ENCODE measurements at places on chromosomes 3 and 15.
A peak's percentile ranks its signal among the peaks of the same experiment; 100 is the strongest.

- no peak for DNase-seq
These were observed 68.8 kb upstream of the AKAP13 start for GRCh38 chr15:85311647-85312046.

DNA sequence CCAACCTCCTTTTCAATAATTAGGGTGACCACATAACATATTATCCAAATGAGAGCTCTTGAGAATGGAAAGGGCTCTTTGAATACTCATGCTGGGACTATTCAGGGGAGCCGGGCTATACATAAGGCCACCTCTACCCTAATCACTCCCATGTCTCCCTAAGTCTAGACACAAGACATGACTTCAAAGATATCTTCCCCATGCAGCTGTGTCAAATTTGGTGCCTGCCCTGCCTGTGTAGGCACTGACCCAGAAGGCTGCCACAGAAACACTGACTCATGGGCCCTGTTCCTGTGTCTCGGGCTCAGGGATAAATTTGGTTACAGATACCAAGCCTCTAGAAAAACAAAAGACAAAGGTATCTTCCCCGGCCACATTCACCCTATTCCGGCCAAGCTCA, 70.3 kb downstream of the MYLK start:
- no peak for DNase-seq

DNA sequence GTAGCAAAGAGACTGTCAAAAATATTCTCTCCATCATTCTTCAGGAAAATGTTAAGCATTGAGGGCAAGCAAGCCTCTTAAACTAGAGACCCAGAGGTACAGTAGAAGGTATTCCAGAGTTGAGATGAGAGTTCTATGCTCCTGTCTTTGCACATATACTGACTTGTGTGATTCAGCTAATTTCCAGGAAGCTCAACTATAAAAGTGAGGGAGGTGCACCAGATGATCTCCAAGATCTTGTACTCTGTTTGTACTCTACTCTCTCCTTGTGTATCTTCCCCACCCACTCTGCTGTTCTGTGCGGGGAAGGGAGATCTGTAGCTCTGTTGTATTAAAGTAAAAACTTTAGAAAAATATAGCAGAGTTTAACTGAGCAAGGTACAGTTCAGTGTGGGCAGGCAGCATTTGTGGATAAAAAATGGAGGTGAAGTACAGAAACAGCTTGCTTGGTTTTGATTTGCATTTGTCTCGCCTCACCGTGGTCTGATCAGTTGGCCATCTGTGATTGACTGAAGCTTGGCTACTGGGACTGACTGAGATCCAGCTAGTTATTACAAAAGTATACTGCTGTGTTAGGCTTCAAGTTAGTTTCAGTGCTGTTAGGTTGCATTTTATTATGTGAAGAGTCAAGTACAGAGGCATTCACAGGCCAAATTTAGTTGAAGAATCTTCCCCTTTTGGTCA, 463.1 kb upstream of the GOLIM4 start:
- no peak for DNase-seq

GRCh38 chr15:42368096-42368495, 8.8 kb downstream of the CAPN3 start:
- DNase-seq, result no peak

DNA sequence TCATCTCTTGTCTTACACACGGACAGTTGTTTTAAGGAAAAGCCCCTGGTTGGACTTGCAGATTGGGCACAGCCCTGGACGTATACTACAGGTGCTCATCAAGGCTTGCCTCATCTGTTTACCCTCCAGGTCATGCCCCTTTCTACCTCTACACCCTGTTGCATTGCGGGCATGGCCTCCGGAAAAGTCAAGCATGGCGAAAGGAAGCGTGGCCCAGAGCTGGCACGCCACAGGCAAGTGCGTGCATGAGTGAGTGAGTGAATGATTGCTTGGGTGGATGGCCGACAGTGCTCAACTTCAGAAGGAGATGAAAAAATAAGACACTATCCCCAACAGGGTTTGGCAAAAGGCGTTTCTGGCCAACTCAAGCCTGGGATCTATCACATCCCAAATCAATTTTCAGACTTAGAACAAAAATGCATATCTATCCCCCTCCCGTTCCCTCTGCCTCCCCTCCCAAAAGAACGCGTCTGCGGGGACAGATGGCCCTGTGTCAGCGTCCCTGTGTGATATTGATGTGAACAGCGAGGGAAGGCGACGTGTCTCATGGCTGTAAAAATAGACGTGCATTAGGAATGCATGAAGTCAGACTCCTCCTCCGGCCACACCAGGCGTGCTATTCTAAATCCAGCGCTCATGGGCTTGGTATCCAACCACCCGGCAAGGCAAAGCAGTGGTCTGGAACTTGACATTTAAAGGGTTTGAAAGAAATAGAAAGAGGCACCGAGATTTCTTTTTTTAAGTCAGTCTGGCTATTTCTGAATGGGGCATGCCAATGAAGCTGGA, 96.0 kb downstream of the RPLP1 start:
- no peak for DNase-seq

DNA sequence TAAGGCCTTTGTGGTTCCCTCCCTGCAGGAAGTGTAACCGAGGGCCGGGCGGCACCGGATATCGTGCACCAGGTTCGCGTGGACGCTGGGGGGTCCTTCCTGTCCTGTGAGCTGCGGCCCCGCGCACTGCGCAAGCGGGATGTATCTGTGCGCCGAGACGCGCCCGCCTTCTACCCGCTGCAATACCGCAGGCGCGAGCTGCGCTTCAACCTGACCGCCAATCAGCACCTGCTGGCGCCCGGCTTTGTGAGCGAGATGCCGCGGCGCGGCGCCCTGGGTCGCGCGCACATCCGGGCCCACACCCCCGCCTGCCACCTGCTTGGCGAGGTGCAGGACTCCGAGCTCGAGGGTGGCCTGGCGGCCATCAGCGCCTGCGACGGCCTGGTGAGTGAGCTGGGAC, 35.9 kb downstream of the SAXO2 start:
- no peak for DNase-seq

GRCh38 chr15:81174792-81175327, 21.8 kb upstream of the IL16 start:
- no peak for DNase-seq

DNA sequence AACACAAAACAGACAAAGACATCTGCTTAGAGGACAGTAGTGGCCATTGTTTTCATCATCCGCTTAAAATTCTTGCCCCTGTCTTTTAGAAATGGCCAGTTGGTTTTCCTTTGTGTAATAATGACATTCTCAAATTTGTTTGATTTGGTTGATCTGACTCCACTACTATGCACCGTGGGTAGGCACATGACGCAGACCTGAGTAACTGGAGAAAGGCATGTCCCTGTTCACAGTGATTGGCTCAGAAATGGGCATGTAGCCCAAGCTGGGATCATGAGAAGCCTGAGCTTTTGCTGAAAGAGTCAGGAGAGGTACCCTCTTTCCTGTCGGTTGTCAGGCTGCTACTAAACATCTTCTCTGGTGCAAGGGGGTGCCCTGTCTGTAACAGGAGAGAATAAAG, 36.6 kb upstream of the MAGI1 start:
- peak; percentile 46 for DNase-seq

DNA sequence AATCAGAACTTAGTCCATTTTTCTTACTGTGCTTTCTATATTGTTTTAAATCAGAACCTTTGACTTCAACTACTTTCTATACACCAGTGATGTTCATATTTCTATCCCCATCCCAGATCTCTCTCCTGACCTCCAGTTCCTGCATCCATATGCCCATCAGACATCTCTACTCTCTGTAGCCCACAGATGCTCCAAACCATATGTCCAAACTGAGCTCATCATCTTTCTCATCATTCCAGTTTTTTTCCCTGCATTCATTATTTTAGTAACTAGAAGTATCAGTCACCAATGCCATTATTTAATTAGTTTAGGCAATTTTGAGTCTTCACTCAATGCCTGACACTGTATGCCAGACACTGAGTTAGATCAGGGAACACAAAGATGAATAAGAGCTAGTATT, 25.4 kb upstream of the IL16 start:
- no peak for DNase-seq

GRCh38 chr15:31347981-31348803, 21.6 kb downstream of the KLF13 start:
- no peak for DNase-seq

GRCh38 chr3:16496408-16497222, 16.9 kb downstream of the RFTN1 start:
- no peak for DNase-seq

DNA sequence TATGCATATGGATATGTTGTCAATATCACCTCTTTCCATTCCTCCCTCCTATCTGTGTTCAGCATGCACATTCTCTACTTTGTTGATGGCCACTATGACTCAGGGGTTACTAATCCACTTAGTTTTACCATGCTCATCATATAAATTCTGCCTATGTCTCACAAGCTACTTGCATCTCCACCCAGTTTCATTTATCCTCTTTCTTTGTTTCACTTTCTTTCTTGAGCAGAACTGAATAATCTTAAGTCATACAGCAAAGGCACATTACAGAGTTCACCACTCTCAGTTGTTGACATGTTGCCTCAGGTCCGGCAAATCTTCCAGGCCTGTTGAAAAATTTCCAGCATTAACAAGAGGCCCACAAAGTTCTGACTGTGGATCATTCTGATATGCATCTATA, 71.5 kb downstream of the SSR3 start:
- DNase-seq, result peak; percentile 62

- DNase-seq, result no peak
These were observed 121.1 kb downstream of the ZNF621 start for GRCh38 chr3:40645883-40646282.

- DNase-seq, result no peak
These were observed 27.9 kb upstream of the ACP3 start for GRCh38 chr3:132289316-132289715.

DNA sequence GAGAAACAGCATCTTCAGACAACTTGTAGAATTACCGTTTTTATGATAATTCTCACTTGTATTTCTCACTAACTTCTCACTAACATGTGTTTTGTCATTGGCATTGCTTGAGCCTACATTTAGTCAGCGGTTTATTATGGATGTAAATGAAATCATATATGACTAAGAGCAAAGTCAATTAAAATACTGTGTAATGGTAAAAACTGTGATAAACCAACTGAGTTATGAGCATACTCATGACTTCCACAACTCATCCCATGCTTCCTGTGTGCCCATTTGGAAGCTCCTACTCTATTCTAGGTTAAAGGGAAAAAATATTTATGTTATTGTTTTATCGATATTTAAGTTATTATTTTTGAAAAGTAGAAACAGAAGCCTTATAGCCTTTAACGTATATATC, 12.8 kb downstream of the PXK start:
- no peak for DNase-seq

DNA sequence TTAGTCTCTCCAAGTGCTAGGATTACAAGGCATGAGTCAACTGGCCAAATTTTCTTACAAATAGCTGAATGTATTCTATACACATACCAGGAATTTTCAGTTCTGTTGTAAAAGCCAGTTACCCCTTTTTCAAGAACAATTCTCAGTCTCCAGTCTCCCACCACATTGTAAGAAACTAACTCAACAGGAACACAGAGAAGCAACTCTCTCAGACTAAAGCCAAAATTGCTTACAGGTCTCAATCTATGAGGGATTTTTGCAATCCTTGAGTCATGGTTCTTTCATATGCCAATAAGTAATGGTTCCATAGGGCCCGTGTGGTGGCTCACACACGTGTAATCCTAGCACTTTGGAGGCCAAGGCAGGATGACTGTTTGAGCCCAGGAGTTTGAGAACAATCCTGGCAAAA, 8.5 kb downstream of the IP6K2 start:
- no peak for DNase-seq

- DNase-seq, result peak; percentile 90
These were observed 47.0 kb downstream of the PSMD6 start for GRCh38 chr3:63976161-63976871.

- no peak for DNase-seq
These were observed 49.2 kb downstream of the ALCAM start for GRCh38 chr3:105415951-105416350.

DNA sequence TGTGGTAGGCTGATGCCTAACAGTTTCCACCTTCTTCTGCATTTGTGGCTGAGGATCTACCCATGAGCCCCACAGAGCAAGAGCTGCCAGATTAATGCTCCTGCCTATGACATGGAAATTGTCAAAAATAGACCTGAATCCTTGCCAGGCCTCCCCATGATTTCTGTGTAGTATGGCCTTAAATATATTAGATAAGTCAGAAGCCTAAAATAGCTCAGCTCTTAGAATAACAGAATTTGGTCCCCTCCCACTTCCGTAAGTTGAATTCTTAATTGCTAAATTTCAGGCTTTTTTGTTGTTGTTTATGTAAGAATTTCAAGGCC, 129.0 kb downstream of the SERPINI1 start:
- no peak for DNase-seq
